ENCODE measurements at places on chromosomes 6 and 20.
A peak's percentile ranks its signal among the peaks of the same experiment; 100 is the strongest.

DNA sequence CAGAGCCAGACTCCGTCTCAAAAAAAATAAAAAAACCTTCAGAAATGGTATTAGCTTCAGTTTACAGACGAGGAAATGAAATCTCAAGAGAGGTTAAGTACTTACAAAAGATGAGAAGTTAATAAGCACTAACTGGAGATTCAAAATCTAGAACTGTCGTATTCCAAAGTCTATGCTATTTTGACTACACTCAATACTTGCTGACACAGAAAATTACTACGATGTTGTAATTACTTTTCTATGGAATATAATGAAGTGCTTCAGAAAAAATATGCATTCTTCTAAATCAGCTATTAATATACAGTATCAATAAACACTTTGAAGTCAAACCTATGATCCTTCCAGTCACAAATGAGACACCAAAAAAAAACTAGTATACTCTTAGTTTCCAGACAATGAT is 12.2 kb downstream of the REPS1 start:
- no peak for DNase-seq

DNA sequence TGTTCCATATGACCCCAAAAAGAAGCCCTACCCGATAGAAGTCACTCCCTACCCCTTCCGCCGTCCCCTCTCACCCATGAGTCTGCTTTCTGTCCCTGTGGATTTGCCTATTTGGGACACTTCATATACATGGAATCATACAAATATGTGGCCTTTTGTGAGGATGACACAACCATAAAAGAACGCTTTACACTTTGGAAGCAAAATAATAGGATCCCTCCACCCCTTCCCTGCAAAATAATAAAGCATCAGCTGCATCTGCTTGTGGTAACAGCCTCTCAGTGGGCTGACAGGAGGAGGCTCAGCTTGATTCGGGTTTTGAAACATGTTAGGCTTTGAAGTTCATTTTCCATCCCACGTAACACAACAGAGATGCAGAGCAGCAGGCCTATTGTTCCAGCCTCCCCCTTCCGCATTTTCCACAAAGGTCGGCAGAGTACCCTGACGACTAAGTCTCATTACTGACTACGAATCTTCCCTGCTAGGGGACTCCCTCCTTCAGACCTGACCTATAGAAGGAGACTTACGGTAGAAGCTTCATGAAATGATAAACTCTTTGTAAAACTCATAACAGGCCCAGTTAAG is 99.1 kb downstream of the ALDH8A1 start:
- no peak for DNase-seq

DNA sequence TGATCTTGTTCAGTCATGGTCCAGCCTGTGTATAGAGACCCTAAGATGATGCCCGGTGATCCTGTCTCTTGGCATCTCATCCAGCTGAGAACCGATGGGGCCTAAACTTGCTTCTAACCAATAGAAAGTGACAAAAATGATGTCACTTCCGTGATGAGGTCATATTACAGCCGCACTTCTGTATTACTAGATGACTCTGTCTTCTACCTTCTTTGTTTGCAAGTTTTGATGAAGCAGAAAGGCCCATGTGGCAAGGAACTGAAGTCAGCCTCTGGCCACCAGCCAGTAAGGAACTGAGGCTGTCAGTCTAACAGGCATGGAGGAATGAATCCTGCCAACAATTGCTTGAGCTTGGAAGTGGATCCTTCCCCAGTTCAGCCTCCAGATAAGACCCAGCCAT is 32.8 kb upstream of the HLA-C start:
- peak; percentile 88 for DNase-seq

GRCh38 chr20:14422892-14423291 is 85.5 kb upstream of the FLRT3 start:
- no peak for DNase-seq

DNA sequence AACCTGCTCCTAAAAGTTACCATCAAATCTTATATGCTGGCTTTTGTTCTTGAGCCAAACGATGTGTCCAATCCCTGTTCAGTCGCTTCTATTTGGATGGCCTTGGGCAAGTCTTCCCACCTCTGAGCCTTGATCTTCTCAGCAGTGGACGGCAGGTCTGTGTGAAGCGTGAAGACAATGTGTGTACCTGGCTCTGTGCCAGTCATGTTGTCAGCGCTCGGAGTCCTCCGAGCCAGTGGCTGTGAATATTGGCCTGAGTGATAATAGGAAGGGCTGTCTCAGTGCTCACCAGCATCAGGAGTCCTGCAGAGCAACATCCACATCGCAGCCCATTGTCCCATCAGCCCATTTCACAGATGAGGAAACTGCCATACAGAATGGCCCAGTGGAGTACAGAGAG is 219.0 kb downstream of the CDC5L start:
- no peak for DNase-seq

DNA sequence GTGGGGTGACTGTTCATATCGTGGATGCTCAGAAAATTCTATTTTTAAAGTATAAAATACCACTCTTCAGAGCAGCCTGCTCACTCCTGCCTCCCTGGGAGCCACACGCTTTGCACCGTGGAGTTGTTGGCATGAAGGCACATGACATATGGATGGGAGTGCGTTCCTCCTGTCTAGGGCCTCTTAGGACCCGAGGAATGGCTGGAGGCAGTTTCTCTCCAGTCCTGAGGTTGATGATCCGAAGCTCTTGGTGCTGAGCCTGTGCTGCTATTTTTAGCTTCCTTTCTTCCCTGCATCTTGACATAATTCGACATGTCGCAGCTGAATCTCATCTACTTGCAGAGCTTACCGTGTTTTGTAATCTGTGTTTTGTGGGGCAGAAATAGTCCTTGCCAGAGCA is 73.9 kb downstream of the PHACTR3 start:
- DNase-seq = no peak

- no peak for DNase-seq
Measured at GRCh38 chr6:120869397-120869796, 464.9 kb downstream of the TBC1D32 start.

DNA sequence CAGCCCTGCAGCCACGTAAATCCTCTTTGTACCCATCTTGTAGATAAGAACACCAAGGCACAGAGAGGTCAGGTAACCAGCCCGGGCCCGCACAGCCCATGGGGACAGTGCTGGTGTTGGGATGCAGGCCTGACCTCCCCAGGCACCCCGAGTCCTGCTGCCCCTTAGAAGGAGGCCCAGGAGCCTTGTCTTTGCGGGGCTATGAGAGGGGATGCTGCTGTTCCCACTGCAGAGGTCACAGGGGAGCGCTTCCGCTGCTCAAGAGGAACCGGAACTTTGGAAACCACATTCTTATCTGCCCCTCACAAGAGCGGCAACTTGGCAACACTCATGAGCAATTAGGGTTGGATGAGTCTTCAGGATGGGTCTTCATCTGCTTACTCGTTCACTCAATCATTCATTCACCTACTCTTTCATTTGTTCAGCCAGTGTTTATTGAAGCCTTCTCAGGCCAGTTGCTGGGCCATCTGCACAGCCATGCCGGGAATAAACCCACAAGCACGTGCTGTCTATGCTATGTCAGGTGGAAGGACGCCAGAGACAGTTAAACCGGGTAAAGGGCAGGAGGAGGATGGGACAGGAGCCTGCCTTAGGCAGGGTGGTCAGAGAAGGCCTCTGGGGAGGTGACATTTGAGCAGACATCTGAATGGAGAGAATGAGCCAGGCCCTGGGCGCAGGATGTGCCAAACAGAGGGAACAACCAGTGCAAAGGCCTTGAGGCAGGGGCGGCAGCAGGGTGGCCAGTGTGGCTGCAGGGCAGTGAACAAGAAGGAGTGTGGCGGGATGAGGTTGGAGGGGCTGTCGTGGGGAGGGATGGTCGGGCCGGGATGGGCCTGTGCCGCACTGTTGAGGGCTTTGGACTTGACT is 60.8 kb downstream of the RBM38 start:
- peak; percentile 68 for DNase-seq

DNA sequence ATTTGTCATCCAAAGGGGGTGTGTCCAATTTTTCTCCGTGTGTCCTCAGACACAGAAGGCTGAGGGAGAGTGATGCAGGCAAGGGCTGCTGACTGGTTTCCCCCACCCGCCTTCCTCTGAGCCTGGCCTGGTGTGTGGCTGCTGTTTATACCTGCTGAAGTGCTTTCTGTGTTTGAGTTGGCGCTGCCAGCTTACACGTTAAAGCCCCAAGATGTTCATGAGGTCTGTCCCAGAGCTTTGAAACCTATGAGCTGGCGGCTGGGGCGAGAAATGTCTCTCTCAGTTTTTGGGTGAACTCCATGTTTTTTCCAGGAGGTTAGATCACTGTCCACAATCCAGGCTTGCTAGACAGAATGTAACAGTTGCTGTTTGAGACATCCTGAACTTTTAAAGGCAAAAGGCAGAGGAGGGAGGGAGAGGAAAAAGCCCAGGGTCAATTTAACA is 69.0 kb upstream of the CCN2 start:
- no peak for DNase-seq

GRCh38 chr20:51928931-51929330 is 126.6 kb upstream of the SALL4 start:
- DNase-seq = no peak

- no peak for DNase-seq
Measured at GRCh38 chr20:31565699-31566318, 39.3 kb upstream of the ID1 start.

DNA sequence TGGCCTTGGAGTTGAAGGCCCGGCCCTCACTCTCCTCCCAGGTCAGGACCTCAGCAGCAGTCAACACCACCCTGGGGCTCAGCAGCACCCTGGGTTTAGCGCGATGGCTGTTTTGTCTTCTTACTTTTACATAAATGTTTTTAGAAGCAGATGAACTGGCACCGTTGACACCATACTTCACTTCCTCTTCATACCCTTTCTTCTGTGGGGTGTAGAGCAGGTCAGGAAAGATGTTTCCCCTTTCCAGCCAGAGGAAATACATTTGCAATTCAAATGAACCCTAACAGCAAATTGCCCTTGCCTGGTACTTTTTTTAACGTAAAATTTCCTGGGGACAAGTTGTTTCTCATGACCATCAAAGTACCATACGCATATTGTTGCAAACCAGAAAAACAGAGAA is 54.7 kb upstream of the SNX9 start:
- DNase-seq = peak; percentile 77

DNA sequence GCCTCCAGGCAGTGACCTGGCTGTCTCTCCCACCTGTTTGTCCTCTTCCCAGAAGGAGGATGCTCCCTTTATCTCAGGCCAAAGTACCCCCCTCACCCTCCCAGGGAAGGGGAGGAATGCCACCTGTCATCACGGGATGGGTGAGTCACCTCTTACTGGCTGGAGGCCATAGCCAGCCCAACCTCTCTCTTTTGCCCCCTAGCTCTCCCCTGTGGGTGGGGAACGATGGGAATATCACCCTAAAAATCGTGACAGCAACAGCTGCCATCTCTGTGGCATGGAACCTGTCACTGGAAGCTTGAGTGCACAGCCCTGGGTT is 137.5 kb upstream of the PTPN1 start:
- DNase-seq = no peak

DNA sequence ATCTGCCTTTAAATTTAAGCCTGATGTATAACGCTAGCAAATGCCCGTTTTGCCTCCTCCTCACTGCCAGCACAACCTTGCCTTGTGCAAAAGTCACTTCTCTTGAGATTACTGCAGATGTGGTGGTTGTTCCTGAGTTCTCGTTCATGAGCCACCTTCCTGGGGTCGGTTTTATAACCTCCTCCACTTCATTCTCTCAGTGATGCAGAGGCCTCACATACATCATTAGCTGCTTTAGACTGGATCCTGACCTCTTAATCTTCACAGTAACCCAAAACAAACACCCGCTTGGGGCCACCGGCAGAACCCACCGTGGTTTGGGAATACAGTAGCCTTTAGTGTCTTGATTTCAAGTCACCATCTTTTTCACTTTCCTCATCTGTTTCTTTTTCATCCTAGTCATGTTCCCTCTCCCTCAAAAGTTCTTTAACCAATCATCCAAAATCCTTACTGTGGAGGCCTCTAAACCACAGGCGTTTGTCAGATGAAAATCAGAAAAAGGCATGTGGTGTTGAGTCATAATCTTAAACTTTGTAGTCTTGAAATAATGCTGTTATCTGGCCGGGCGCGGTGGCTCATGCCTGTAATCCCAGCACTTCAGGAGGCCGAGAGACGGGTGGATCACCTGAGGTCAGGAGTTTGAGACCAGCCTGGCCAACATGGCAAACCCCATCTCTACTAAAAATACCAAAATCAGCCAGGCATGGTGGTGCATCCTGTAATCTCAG is 430.3 kb upstream of the SOX4 start:
- no peak for DNase-seq

GRCh38 chr6:44223319-44224028 is at the start of gene SLC29A1:
Gene SLC29A1 (plus strand): TSS chr6:44223595. CDS start chr6:44227314, 3,719 bp downstream.
- DNase-seq = peak; percentile 48

- DNase-seq = no peak
Measured at GRCh38 chr6:2026133-2026532, 219.3 kb downstream of the GMDS start.

DNA sequence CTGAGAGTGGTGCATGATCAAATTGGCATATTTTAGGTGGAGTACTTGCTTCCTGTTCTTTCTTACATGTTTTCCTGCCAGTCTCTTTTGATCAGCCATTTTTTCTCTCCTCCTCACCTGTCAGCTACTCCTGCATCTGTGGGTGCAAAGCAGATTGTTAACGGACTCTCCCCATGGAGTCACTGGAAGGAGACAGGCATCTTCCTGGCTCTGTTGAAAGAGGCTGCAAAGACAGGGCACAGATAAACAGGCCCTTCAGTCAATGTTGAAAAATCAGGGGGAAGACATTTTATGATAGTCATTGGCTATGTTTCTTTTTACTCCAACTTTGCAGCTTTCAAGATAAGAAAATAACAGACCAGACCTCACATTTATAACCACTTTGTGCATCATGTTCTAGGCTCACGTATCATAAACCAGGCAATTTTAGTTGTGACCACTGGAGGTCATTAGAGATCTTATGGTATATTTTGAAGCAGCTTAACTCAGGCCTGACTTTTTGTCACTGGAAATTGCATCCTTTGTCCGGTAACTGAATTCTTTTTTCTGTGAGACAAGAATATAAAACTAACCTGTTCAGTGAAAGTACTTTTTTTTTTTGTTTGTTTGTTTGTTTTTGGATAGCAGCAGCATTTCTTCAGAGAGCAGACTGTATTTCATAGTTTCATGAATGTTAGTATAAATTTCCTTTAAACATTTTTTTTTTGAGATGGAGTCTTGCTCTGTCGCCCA is 20.1 kb downstream of the ECT2L start:
- peak; percentile 39 for DNase-seq

DNA sequence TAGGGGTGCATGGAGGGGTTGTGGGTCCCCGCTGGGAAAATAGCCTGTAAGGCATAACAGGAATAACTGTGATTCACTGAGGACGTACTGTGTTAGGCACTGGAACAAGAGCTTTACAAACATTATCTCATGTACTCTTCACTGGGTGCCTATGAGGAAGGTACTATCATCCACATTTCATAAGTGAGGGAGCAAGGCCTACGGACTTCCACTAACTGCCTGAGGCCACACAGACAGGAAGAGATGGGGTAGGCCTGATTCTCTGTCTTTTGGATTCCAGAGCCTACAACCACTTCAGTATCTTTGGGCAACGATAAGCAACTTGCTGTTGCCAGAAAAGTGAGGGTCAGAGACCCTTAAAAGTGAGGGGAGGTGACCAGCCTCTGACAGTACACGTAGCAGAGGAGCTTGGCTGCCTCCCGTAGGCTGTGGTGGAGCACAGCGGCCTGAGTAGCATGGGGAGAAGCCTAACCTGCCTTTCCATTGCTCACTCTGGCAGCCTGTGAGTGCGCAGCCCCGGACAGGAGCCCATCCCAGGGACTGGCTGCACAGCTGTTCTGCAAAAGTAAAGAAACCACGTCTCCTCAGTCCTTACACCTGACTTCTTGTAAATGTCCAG is 30.4 kb downstream of the PSMB1 start:
- DNase-seq = no peak

All from inflammatory macrophage (primary cell).